Stimulated activated CD8-positive, alpha-beta memory T cell treated with anti-CD3 and anti-CD28 coated beads, Interleukin-4, amount 100 ng/mL, for 1 hour (primary cell): ENCODE measurements at places on chromosomes 2 and 18.

DNA sequence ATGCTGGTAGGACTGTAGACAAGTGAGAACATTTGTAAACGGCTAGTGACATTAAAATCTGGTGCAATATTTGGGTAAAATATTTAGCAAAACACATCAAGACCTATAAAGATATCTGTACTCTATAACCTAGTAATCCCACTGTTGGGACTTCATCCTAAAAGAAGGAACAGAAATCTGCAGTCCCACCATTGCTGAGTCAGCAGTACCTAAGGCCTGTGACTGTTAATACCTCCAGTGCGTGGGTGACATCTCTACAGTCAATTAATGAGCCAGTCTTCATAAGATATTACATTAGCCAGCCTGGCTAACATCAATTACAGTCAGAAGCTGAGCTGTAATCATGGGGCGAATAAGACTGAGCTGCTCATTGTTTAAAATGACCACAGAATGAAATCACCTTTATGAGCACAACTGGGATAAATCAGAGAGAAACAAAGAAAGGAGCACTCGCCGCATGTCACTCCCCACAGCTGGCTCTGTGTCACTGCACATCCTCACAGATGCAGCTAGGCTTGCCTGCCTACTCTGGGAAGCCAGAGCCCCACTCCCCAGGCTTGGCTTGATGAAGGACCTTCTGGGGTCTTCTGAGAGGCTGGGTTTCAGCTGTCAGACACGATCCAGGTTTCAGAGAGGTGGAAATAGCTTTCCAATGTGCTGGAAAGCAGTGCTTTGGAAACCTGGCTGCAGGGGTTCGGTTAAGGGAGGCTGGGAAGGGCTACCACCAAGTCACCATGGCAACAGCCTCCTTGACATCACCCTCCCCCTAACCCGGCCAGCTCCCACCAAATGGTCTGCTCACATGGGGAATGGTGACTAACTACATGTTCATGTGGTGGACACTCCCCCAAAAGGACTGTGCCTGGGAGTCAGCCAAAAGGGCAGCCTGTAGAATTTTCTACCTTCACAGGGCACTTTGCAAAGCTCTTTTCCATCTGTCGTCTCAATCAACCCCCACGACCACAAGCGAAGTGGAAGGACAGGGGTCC lies 145.0 kb downstream of the ZBTB7C start:
- DNase-seq = no peak

GRCh38 chr2:36403675-36404230 lies 48.2 kb downstream of the CRIM1 start:
- DNase-seq = no peak

DNA sequence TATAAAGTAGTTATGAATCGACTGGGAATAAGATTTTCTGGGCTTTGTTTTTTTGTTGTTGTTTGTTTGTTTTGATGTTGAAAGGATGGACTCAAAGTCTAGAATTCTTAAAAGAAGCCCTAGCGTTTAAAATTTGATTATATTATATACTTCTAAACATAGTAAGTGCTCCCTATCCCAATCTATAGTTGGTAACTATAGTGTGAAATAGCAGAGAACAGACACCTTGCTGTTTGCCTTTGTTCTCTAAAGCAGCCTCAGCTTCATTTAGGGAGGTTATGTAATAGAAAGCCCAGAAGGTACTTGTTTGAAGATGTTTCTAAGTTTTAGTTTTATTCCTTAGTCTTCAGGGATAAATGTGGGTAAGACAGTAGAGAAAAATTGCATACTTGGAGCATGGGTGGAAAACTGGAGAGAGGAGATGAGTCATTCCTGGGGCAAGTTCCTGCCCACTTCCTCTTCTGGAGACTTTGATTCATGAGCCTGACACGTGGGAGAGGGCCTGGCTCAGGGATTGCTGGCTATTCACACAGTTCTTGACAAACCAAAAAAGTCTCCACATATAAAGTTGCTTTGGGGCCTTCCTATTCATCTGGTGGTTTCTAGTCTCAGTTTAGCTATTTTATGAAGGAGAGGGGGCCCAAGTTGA lies 131.9 kb downstream of the MYO1B start:
- no peak for DNase-seq

- no peak for DNase-seq
Measured at GRCh38 chr18:26656431-26656943, 108.1 kb upstream of the KCTD1 start.

DNA sequence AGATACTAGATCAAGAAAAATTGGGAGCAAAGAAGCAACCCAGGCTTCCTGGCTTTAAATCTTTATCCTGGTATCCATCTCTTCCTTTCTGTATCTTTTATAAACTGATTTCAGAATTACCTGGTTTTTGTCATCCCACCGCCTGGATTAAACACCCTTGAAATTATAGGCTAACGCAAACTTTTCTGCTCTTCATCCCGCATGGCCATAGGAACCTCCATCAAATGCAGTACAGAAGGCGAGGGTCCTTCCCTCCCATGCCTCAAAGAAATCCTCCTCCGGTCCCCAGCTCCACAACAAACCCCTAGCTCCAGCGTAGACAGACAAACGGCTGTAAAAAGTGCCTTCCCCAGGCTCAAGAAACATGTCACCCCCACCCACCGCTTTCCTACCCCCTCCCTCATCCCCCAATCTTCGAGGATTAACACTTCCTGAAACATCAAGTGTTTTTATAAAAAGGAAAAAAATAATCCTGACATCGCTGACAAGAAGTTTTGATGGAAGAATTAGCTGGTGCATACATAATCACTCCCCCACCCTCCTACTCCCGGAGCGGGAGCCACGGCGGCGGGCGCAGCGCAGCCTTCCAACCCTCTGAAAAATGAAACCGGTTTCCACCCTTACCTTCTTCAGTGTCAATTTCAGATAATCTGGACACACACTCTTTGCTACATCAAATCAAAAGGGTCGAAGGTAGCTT lies 7.6 kb downstream of the DLX1 start:
- no peak for DNase-seq

GRCh38 chr2:64173156-64174135 lies 29.2 kb upstream of the PELI1 start:
- no peak for DNase-seq

DNA sequence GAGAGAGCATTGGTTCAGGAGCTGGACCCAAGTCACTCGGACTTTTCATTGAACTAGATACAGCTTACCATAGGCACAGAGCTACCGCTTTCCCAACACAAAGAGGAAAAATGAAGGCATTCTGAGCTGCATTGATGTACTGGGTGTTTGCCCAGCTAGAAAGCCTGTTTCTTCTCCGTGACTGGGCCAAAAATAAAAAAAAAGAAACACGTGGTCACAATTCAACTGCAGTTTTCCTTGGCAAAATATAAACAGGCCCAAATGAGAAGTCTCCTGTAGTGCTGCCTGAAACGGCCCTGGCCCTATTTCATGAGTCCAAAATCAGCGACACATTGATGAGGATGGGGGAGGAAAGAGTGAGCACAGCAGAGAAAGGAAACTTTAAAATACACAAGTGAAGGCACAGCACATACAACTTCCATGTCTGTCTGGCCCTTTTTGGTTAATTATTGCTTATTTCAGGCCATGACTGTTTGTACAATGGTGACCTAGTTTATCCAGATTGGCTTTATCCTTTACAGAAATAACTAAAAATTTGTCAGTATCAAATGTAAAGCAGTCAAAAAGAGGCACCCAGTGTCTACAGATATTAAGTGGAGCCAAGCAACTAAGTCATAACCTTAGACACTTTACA lies 179.7 kb downstream of the ICOS start:
- DNase-seq = no peak

DNA sequence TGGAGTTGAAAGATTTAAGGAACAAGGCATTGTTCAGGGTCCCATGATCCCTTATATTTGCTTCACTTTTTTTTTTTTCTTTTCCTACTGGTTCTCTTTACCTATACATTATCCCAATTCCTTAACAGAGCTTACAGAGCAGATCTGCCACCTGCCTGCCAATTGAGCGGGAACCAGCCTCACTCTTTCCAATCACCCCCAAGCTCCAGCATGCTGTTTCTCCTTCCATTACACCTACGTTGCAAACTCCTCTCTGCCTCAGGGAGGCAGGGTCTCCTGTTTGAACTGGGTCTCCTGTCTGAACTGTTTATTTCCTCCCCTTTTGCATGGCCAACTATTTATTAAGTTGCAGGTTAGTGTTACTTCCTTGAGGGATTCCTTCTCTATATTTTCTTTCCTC lies 77.2 kb upstream of the SLC38A11 start:
- DNase-seq = no peak

- no peak for DNase-seq
Measured at GRCh38 chr2:167946441-167946841, 301.0 kb downstream of the STK39 start.

- DNase-seq = no peak
Measured at GRCh38 chr2:219078951-219079350, 18.2 kb upstream of the IHH start.

DNA sequence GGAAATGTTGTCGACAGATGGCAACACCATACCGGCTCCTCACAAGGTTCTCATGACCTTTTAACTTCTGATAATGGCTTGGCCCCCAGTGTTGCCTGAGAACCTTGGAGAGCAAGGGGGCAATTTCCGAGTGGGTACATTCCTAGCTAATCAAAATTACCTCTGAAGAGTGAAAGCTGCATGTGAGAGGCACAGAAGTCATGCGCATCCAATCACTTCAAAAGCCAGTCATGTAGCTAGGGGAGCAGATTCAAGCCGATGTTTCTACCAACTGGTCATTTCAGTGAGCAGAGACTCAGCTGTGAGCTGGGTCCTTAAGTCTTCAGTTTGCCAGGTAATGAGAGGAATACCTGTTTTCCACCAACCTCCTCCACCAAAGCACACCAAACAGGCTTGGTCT lies 111.4 kb downstream of the LIPG start:
- no peak for DNase-seq

- no peak for DNase-seq
Measured at GRCh38 chr2:71576541-71576940, 123.2 kb downstream of the DYSF start.

GRCh38 chr2:25380586-25381375 lies 39.1 kb upstream of the DNMT3A start:
- DNase-seq = no peak

DNA sequence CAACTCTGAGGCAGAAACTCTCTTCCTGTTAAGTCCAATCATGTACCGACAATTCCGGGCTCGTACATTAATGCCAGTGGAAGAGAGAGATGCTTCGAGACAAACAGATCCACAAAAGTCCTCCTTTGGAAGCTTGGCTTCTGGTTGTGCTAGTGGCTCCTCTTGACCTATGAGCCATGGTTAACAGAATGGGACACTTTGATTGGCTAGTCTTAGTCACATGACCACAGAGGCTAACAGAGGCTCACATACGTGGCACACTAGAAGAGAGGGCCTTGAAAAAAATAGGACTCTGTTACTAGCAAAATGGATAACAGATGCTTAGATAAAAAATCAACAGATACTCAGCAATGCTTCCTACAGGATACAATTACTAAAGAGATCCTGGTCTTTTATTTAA lies 1211.9 kb upstream of the GYPC start:
- no peak for DNase-seq

DNA sequence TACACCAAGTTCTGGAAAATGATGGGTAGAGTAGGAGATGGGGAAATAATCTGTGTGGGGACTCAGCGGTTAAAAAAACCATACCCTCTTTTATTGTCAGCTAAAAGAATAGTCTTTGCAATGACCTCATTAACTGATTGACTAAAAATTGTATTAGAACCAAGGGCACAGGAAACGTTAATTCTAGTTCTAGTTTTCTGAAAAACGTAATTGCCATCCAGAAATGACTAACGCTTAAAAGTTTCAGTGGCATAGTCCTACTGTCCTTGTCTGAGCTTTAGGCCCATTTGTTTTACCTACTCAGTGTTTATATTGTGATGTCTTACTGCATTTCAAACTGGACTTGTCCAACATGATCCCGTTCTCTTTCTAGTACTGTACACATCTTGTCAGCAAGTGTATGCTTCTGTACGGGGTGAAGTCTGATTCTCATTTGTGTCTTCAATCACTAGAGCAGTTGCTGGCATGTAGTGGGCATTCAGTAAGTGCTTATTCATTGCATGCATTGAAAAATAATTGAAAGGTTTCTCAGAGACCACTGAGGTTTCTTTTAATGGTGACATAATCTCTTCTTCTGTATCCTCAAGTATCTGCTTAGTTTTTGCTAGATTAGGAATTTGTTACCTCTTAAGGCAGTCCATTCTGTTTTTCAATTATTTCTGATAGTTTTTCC lies 81.5 kb downstream of the ZNF407 start:
- no peak for DNase-seq

DNA sequence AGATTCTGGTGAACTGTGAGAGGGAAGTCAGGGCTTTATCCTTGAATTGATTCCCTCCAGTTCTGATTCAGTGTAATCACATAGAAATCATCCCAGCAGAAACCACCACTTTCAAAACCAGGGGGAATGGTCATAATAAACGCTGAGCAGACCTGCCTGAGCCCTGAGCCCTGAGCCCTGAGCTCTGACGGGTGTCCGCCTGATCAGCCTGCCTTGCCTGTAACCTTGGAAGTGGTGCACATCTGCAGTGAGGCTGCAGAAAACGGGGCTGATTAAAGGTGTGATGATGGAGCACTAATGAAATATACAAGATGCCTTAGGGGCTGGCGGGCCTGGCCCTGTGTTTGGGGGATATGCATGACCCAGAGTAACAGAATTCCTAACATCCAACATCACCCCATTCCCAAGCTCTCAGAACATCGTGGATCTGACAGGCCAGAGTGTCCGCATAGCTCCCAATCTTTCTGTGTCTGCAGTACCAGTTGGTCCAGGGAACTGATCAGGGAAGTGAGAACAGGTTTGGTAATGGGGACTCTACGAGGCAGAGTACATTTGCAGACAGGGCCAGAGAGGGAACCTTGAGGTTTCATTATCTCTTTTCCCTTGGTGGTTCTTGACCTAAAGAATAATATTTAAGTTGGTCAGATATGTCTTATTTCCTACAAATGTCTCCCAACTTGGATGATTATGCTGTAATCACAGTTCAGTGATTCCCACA lies 37.8 kb downstream of the KCTD18 start:
- no peak for DNase-seq

DNA sequence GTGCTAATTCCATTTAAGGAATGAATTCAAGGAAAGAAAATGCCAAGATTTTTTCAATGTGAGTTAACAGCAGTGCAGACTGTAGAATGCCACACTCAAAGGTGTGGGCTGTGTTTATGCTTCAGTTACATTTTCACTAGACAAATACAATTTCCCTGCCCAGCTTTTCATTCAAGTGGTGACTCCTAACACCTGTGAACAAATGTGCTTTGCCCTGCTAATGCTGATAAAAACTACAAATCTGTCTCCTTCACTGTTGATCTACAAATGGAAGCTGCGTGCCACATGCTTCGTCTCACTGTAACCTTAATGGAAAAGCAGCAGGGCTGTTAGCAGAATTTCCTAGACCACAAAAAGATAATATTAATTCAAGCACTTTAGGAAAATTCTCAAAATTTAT lies 19.8 kb upstream of the TCF4 start:
- no peak for DNase-seq

GRCh38 chr18:70373042-70373519 lies 84.2 kb downstream of the SOCS6 start:
- DNase-seq = no peak

DNA sequence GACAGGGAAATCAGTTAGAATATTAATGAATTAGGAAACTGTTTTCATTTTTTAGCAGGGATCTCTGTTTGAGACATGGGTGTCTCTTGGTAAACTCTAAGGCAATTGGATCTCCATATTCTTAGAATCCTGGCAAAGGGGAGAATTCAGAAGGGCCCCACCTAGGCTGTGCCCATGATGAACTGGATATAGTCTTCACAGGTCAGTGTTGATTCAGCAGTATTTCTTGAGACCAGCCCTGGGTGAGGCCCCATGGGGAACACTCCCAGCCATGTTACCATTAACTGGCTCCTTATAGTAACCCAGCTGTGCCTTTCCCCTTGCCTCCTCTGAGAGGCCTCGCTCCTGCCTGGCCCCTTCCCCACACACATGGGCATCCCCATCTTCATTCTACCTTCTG lies 76.7 kb downstream of the TCF7L1 start:
- no peak for DNase-seq

GRCh38 chr18:12030670-12031069 lies 49.4 kb downstream of the IMPA2 start:
- no peak for DNase-seq
